CD4-positive, alpha-beta T cell treated with Interferon gamma for 1 hour (primary cell): ENCODE measurements at places on chromosomes 4 and X.

DNA sequence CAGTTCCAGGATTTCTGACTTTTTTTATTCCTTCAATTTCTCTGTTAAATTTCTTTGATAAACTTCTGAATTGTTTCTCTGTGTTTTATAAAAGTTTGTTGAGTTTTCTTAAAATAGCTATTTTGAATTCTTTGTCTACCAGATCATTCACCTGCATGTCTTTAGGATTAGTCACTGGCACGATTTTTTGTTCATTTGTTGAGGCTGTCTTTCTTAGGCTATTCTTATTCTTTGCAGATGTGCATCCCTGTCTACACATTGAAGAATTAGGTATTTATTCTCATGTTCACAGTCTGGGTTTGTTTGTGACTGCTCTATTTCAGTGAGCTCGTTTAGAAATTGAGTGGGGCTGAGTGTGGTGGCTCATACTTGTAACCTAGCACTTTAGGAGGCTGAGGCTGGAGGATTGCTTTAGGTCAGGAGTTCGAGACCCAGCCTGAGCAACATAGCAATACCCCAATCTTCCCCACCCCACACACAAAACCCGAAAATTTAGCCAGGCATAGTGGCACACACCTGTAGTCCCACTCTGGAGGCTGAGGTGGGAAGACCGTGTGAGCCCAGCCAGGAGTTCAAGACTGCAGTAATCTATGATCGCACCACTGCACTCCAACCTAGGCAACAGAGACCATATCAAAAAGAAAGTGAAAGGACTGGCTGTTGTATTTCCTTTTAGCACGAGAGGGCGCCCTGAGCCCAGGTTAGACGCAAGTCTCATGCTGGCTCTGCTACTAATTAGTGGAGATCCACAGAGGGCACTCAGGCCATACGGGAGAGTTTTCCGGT lies 42.0 kb downstream of the F8 start:
- DNase-seq = peak; percentile 69

DNA sequence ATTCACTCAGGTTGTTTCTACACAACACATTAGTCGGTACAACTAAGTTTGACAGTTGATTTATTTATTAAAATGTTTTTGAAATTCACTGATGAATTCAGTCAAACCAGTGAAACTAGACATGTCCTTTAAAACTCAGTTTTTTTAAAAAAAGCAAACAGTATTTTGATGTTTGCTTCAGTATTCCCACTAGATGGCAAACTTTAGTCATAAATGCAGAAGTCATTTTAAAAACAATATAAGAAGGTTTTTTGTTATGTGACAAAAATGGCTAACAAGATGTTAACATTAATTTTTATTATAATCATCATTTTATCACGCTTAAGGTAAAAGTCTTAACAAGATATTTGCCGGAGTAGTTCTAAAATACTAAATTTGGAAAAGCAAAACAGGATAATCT lies 1337.8 kb upstream of the DIAPH2 start:
- no peak for DNase-seq

DNA sequence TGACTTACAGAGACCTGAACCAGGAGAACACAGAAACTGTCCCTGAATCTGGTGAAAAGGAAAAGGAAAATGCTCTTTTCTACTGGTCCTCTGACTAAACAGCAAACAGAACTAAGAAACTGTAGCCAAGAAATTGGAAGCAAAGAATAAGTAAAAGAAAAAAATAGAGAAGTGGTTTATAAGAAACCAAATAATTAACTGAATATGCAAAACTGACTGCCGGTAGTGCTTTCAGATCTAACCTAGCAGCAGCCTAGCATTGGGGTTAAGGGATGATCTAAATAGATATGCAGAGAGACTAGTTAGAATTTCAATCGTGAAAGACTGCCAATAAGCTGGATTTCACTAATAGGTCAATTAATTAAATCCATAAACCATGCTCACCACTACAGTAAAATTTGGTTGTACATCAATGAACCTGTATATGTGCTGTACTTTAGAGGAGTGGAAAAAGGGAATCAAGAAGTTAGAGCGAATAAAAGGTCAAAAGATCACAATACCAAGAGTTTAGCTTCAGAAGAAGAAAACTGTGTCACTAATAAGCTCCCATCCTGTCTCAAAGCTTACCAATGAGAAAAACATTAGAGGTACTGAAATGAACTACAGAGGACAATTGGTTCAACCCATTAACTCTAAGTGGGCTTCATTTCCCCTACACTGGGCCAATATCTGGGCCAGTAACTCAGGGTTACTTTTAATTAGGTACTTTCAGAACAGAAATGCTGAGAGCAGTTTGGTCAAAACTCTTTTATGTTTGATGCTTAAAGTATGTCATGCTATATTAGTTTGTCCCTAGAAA lies 53.6 kb downstream of the KLHL13 start:
- DNase-seq = no peak

DNA sequence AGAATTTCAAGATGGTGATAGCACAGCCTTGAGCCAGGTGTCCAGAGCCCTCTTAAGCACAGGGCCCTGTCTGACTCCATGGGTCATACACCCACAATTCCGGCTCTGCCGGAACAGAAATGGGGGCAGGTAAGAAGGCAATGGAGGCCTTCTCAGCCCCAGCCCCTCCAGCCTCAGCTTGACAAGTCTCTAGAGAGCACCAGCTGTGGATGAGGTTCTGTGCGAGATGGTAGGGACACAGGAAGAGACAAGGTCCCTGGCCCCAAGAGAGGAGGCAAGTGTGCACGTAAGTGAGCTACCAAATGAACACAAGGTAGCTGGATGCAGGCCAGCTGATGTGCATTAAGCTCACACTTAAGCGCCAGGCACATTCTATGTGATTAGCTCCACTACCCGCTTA lies 2.4 kb upstream of the PRRG3 start:
- DNase-seq = no peak

- DNase-seq = no peak
Measured at GRCh38 chr4:172830295-172830764, 338.3 kb upstream of the GALNT7 start.
